ENCODE measurements at places on chromosomes 1 and 21.

GRCh38 chr1:70420320-70420719, 9.3 kb downstream of the CTH start:
- DNase-seq, result no peak

- DNase-seq, result no peak
These were observed 21.5 kb downstream of the UBE2G2 start for GRCh38 chr21:44780137-44780502.

- DNase-seq, result no peak
These were observed 11.8 kb downstream of the TP73 start for GRCh38 chr1:3663999-3664699.

GRCh38 chr21:38712071-38712470, 93.7 kb upstream of the ETS2 start:
- DNase-seq, result no peak

- DNase-seq, result no peak
These were observed 31.4 kb downstream of the FMO1 start for GRCh38 chr1:171279678-171280077.

GRCh38 chr1:224623743-224624333, 7.7 kb downstream of the CNIH3 start:
- no peak for DNase-seq

- DNase-seq, result no peak
These were observed 791 bp upstream of the CHI3L1 start for GRCh38 chr1:203187304-203187685.

DNA sequence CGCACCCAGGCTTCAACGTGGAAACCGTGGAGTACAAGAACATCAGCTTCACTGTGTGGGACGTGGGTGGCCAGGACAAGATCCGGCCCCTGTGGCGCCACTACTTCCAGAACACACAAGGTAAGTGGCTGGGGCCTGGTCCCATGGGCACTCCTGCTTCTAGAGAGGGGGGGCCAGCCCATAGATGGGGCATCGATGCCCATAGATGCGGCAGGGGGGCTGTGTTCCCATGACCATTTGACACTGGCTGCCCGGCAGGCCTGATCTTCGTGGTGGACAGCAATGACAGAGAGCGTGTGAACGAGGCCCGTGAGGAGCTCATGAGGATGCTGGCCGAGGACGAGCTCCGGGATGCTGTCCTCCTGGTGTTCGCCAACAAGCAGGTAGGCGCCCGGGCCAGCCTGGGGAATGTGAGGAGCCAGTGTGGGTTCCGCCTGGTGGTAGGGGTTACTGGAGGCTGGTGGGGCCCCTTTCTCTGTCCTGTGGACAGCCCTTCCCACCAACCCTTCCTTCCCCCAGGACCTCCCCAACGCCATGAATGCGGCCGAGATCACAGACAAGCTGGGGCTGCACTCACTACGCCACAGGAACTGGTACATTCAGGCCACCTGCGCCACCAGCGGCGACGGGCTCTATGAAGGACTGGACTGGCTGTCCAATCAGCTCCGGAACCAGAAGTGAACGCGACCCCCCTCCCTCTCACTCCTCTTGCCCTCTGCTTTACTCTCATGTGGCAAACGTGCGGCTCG, 5.6 kb downstream of the C1orf35 start:
- no peak for DNase-seq

DNA sequence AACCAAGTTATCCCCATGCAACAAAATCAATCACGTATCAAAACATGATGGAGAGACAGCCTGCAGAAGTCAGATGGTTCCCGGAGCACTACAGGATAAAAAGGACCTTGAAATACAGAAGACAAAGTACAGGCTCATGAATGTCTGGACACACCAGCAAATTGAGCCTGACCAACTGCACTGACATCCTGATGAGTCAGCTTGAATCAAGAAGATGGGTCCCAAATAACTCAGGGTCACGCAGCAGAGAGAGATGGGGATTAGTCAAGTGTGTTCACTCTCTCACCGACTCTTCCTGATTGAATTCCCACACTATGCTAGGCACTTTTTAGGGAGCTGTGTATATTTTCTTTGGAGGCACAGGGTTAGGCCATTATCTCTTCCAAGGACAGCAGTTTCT, 71.1 kb upstream of the DIRAS3 start:
- no peak for DNase-seq

GRCh38 chr1:114116086-114116485, 37.6 kb downstream of the SYT6 start:
- no peak for DNase-seq

GRCh38 chr1:215963040-215963439, 395.9 kb downstream of the KCTD3 start:
- DNase-seq, result no peak

All from NCI-H446 treated with DMSO at 0.1 percent for 48 hours (cell line).